ENCODE measurements at places on chromosomes 13 and 19. TPM values are rescaled to one million over a fixed set of nuclear protein-coding genes. Genes with fewer than 3 reads are reported as not detected.

The ZNF146 gene
- 28.5 TPM for polyA plus RNA-seq

The PRKCG gene
- polyA plus RNA-seq = 0.06 TPM

The ZNF256 gene
- polyA plus RNA-seq = 2.5 TPM

The SMARCA4 gene
- polyA plus RNA-seq = 22.5 TPM

The TSSK6 gene
- 0.82 TPM for polyA plus RNA-seq

The METTL21C gene
- not detected for polyA plus RNA-seq

The TMIGD2 gene
- polyA plus RNA-seq = 0.59 TPM

The F10 gene
- polyA plus RNA-seq = 3.8 TPM

The KISS1R gene
- polyA plus RNA-seq = not detected

The CGB3 gene
- polyA plus RNA-seq = not detected

The BCL2L12 gene
- polyA plus RNA-seq = 18.4 TPM

The MTUS2 gene
- polyA plus RNA-seq = not detected

The SMIM24 gene
- 1.9 TPM for polyA plus RNA-seq

The ZNF583 gene
- 2.1 TPM for polyA plus RNA-seq

Measured in adipose tissue (tissue), 3 donors.